Tracheal epithelial cell (primary cell): ENCODE measurements at places on chromosomes 3 and 15. TPM values are rescaled to one million over a fixed set of nuclear protein-coding genes. Genes with fewer than 3 reads are reported as not detected.

Gene CPEB1
- total RNA-seq, result under 0.01 TPM in 1 of 2 replicates, not detected in the other

Gene MUSTN1
- total RNA-seq, result not detected in 2 replicates

Gene DAZL
- not detected in 2 replicates for total RNA-seq

Gene SLC12A8
- 20.7 and 28.7 TPM in 2 replicates for total RNA-seq

Gene AADAC
- total RNA-seq, result not detected in 2 replicates

Gene TMEM115
- total RNA-seq, result 31.1 and 45.1 TPM in 2 replicates

Gene SHC4
- 1.5 and 1.9 TPM in 2 replicates for total RNA-seq

Gene NR1I2
- total RNA-seq, result not detected in 2 replicates

Gene IL17RE
- 2.6 and 2.7 TPM in 2 replicates for total RNA-seq

Gene EOGT
- total RNA-seq, result 31.8 and 50.5 TPM in 2 replicates

Gene CPLX3
- total RNA-seq, result not detected in 2 replicates

Gene GABRB3
- 0.48 and 2.6 TPM in 2 replicates for total RNA-seq

Gene ADGRG7
- 38.3 TPM in 1 of 2 replicates, not detected in the other for total RNA-seq

Gene CCR8
- total RNA-seq, result not detected in 2 replicates

Gene ACOX2
- total RNA-seq, result under 0.01 TPM in 1 of 2 replicates, not detected in the other

Gene MOBP
- total RNA-seq, result not detected in 2 replicates

Gene PLSCR4
- 0.21 and 0.48 TPM in 2 replicates for total RNA-seq

Gene IGF1R
- 29.2 and 56.9 TPM in 2 replicates for total RNA-seq

Gene INSYN1
- total RNA-seq, result not detected in 2 replicates

Gene MGLL
- total RNA-seq, result 24.7 and 54.9 TPM in 2 replicates

Gene DLG1
- 69.9 and 81.6 TPM in 2 replicates for total RNA-seq

Gene GCNT3
- 5.3 and 10.4 TPM in 2 replicates for total RNA-seq

Gene AADACL2
- total RNA-seq, result not detected in 2 replicates

Gene SH3BP5
- total RNA-seq, result 4.5 and 7.2 TPM in 2 replicates

Gene FBXW12
- total RNA-seq, result not detected in 2 replicates

Gene EPHB1
- 0.96 TPM in 1 of 2 replicates, not detected in the other for total RNA-seq

Gene GOLGA6A
- not detected in 2 replicates for total RNA-seq

Gene SPINK8
- total RNA-seq, result not detected in 2 replicates

Gene MRPL46
- total RNA-seq, result 11.3 and 15.8 TPM in 2 replicates

Gene SLC6A20
- total RNA-seq, result 1.7 TPM in 1 of 2 replicates, not detected in the other
